Stimulated activated CD4-positive, alpha-beta T cell treated with anti-CD3 and anti-CD28 coated beads, Interleukin-4, amount 100 ng/mL, for 4 hours (primary cell): ENCODE measurements at places on chromosomes 11 and 22.

DNA sequence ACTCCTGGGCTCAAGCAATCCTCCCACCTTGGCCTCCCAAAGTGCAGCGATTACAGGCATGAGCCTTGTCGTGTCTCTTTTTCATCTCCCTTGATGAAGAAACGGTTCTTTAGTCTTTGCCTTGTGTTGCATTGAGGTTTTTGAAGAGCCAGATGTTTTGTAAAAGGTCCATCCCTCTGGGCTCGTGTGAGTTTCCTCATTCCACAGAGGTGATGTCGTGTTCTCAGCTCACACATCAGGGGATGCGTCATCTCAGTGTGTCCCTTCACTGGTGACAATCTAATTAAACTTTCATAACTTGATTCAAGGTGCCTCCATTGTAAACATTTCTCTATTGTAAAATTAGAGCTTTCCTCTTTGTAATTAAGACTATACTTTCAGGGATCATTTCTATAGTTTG, 29.7 kb upstream of the TEF start:
- DNase-seq, result no peak

GRCh38 chr11:92070026-92070889, 154.4 kb upstream of the FAT3 start:
- no peak for DNase-seq

GRCh38 chr11:74037309-74037708, 28.4 kb upstream of the UCP3 start:
- no peak for DNase-seq

GRCh38 chr22:37519268-37520195, at the start of gene CARD10:
CARD10 (minus strand) TSS chr22:37519415; CDS start chr22:37519200, 215 bp downstream.
- DNase-seq, result no peak

- no peak for DNase-seq
Observed at GRCh38 chr11:10655943-10656576, 37.5 kb downstream of the IRAG1 start.

- peak; percentile 4 for DNase-seq
Observed at GRCh38 chr22:23179381-23180299, 669 bp upstream of the BCR start.

GRCh38 chr11:6992026-6992425, 28.1 kb downstream of the ZNF214 start:
- no peak for DNase-seq

GRCh38 chr11:113411536-113411935, 24.0 kb downstream of the ANKK1 start:
- DNase-seq, result no peak

DNA sequence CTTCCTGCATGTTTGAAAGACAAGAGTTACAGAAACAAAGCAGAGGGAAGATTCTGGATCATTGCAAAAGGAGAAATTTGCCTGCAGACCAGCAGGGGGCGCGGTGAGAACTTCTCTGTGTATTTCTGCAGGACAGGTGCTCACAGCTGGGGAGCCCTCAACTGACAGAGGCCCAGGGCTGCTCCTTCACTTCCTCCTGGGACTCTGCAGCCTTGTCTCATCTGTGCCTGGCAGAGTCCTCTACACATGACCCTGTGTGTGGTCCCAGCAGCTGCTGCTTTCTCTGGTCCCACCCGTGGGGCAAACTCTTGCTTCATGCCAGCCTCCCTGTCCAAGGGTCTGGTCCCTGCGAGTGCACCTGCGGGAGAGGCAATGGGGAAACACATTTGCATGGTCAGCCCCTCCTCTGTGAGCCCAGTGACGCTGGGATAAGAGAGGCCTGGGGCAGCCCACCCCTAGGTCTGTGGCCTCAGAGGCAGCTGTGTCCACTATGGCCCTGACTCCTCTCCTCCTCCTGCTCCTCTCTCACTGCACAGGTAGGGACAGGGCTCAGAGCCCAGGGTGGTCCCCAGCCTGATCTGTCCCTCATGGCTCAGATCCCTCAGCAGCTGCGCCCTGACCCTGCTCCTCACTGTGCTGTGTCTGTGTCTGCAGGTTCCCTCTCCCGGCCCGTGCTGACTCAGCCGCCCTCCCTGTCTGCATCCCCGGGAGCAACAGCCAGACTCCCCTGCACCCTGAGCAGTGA, 43.2 kb upstream of the VPREB1 start:
- DNase-seq, result no peak

GRCh38 chr11:45834298-45834756, 12.9 kb upstream of the CRY2 start:
- DNase-seq, result no peak

DNA sequence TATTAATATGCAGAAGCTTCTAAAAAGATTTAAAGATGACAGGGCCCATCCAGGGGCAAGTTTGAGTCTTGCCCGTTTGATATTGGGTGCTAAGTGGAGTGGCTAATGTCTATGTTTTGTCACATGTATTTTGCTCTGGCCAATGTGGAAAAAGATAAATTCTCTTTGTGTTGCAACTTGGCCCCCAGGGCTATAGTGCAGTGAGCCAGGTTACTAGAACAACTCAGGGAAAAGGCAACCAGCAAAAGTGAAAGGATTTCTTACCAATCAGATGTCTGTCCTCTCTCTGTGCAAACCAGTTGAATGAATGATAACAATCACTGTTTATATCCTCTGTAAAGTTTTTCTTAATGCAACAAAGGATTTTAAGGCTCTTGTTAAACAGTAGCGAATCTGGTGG, 4.6 kb upstream of the CLNS1A start:
- DNase-seq, result no peak

- no peak for DNase-seq
Observed at GRCh38 chr11:17432002-17432401, 43.5 kb upstream of the KCNJ11 start.

- DNase-seq, result peak; percentile 53
Observed at GRCh38 chr11:65279741-65280440, 18.1 kb downstream of the POLA2 start.

DNA sequence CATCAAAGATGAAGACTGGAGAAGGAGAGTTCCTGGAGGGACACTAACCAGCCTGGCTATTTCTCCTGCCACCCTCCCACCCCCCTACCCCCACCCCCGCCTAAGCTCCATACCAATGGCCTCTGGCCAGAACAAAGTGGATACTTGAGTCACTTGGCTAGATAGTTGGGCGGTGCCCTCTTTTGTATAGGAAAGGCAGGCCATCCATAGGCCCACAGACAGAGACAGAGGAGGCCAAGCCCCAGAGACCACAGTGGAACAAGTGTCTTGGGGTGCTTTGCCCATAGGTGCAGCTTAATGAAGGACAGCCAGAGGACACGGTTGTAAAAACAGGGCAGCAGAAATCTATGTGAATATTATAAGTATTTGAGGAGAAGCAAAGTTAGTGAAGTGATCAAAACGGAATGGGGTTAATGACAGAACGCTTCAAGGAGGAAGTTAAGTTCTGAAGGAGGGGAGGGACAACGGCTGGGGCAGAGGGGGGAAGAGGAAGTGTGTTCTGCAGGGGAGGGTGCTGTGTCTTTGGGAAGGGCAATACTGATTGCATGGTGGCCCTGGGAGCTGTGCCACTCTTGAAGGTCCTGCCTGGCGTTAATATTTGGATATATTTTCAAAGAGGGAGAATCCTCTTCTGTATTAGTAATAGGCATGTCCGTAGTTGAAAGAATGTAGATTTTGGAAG, 32.7 kb downstream of the FLI1 start:
- DNase-seq, result peak; percentile 17

DNA sequence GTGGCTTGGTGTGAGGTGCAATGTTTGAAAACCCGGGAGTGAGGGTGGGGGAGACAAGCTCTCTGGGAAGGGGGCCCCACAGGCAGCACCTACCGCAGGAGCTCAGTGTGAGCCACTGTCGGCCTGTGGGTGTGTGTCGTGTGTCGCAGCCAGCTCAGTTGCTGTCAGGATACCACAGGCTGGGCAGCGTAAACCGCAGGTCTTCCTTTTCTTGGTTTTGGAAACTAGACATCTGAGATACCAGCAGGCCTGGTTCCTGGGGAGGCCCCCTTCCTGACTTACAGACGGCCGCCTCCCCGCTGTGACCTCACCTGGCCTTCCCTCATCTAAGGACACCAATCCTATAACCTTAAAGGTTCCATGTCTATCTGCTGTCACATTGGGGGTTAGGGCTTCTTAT, 19.4 kb downstream of the IRF7 start:
- no peak for DNase-seq

DNA sequence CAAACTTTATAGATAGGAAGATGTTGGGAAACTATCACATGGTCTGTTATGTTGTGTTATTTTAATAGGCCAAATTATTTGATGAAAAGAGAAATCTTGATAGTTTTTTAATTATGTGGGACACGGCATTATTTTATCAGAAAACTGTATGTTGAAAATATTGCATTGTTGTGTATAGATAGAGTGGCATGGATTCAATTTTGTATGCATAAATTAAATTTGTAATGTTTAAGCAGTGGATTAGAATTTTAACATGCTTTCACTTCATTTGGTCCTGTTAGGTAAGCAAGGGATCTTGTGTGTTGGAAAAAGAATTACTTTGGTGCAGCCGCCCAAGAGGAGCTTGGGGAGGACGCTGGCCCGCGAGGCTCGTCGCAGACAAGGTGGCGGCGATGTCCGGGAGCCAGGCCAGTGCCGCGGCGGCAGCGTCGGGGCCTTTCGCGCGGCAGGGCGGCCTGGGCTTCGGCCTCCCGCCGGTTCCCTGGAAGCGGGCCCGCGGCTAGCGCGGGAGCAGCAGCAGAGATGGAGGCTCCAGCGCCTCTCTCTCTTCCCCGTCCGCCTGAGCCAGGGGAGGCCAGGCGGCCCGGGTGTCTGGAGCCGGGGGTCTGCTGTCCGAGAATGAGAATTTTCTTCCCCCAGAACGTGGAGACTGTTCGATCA, 82.7 kb downstream of the GGT1 start:
- no peak for DNase-seq

DNA sequence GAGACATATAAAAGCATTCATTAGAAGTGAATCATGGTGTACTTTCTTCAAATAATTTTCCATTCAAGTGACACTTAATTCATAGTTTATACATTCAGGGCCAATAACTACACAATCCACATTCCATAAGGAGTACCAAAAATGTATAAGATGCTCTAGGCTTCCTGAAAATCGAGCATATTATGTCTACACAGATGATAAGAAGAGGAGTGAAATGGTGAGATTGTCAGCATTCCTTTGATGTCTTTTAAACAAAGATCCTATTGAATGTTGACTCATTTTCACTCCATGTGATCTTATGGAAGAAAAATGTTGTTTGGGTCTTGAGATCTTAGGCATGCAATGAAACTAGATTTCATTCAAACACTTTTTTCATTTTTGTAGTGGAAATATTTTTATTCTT, 843.2 kb downstream of the KCNA4 start:
- no peak for DNase-seq

- no peak for DNase-seq
Observed at GRCh38 chr11:110081462-110082376, 11.5 kb upstream of the ZC3H12C start.

GRCh38 chr22:49699928-49700498, 127.7 kb downstream of the BRD1 start:
- no peak for DNase-seq

- no peak for DNase-seq
Observed at GRCh38 chr11:66951927-66952337, 6.3 kb downstream of the PC start.

DNA sequence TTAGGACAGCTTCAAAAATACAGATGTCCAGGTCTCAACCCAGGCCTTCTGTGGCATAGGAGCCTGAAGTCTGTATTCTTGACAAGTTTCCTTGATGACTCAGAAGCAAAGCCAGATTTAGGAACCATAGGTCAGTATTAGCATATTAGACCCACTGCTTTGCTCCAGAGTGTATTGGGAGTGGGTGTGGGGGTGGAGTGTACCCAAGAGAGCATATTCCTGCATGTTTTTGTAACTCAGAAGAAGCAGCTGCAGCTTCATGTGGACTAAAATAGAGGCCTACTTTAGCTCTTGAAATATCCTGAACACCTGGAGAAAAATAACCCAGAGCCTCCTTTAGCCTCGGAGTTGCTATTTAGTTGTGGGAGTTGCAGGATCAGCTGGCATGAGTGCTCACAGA, 106.7 kb downstream of the CCDC81 start:
- no peak for DNase-seq

DNA sequence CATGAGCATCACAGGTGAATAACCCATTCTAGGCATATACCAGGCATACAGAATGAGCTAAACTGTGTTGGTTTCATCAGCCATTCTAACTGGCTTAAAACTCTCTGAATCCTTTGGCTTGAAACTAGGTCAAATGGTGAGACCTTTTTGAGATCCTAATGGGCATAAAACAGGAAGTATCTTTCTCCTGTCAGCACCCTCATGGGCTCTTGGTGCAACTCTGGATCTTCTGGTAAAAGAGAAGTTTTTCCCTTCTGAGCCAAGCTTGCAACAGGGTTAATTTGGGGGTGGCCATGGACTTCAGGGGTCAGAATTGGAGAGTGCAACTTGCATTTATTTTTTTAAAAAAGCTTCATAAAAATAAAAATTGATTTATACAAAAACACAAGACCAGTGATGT, 67.9 kb upstream of the GRAMD1B start:
- no peak for DNase-seq

DNA sequence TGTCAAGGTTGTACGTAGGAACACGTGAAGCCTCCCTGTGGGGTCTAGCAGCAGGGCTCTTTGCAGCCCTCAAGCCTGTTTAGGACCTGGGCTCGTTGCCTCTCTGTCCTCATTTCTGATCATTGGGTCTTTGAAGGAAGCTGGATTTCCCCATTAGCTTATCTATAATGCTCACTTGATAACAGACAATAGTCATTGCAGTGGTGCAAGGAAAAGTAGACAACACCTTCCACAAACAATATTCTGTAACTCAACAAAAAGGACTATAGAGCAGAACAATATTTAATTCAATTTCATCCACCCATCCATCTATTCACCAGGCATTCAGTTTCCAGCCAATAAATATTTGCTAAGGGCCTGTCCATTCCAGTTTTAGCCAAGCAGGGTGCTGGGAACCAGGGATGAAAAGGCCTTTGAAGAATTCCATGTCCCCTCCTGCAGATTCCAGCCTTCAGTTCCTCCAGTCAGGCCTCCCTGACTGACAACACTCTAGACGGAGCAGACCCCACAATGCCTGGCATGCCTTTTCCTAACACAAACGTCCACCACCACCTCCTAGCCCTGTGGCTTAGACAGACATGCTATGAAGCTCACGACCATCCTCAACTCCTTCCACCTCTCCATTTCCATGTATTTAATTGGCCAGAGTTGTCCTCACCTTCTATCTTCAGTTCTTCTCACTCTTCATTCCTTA, 12.7 kb upstream of the POLD3 start:
- no peak for DNase-seq

GRCh38 chr22:36056980-36057379, 28.4 kb upstream of the RBFOX2 start:
- DNase-seq, result no peak

GRCh38 chr22:49209452-49210195, 618.0 kb downstream of the BRD1 start:
- no peak for DNase-seq

- DNase-seq, result no peak
Observed at GRCh38 chr11:371051-371450, 1.8 kb downstream of the B4GALNT4 start.

- DNase-seq, result no peak
Observed at GRCh38 chr22:45358127-45358526, 48.4 kb downstream of the FAM118A start.

GRCh38 chr11:38543311-38543710, 1945.3 kb upstream of the RAG2 start:
- DNase-seq, result no peak

- DNase-seq, result no peak
Observed at GRCh38 chr11:114762408-114762807, 84.1 kb downstream of the NXPE2 start.
